ENCODE measurements at places on chromosomes 6 and 20.

- no peak for DNase-seq
Measured at GRCh38 chr6:149929422-149929821, 6.5 kb upstream of the RAET1G start.

GRCh38 chr6:32941214-32941768, 463 bp upstream of the HLA-DMB start:
- peak; percentile 39 for DNase-seq

DNA sequence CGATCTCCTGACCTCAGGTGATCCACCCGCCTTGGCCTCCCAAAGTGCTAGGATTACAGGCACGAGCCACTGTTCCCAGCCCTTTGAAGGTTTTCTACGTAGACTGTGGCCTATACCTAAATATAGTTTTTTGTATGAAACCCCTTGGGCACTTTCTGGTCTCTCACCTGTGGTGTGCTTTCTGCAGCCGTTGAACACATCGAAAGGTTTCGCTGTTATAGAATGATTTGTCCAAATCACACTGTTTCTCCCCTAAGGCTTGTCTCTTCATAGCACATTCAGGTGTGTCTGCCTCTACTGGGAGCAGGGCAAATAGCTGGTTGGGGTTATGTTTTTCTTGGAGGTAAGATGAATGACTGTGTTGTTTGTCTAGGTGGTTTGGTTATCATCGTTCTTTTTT, 597.9 kb downstream of the RNF144B start:
- no peak for DNase-seq

DNA sequence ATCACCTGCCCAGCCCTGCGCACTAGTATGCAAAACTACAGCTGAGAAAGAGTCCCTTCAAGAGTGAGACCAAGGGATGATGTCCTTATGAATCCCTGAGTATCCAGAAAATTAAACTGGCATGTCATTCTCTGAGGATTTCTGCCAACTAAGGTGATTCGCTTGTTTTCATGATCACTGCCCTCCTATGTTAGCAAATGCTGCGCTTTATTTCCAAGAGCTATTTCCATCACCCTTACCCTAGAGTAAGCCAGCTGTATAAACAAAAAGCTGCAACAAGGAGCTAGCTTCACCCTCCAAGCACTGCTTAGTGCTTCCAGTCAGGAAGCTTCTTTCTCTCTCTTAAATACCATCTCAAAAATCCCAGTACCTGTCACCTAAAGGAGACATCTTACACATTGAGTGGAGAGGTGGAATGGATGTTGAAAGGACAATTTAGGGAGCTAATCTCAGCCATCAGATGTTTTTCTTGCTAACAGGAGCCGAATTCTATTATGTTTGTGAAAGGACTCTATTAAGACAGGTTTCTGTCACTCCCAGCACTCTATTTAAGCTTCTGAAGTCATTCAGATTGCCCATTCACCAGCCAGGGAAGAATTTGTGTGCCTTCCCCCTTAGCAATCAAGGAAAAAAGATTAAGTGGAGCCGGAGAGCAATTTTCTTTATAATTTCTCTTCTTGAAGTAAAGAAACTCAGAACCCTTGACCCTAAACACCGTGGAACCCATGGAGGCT, 322.2 kb downstream of the NRN1 start:
- DNase-seq, result no peak

DNA sequence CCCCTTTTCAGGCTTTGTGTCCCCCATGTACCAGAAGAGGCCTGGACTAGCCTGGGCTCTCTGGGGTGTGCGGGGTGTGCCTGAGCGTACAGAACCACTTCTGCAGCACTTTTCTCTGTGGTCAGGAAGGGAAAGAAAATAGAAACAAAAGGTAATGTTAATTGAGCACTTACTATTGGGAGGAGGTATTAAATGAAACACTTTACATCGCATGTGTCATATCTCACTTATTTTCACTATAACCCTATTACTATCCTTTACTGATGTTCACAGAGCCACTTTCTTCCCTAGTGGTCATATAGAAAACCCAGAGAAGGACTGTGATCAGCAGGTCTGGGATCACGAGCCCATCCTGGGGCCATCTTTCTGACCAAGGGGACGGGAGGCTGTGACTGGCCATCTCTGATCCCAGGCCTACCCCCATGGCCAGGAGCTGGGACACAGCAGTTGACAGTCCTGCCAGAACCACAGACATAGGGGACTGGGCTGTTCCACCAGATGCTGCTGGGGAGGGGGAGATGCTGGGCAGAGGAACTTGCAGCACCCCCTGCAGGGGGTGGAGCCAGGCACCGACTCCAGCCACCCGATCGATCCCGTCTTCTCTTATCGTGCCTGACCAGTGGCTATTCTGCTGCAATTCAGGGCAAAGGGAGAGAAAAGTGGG, 107.6 kb downstream of the VEGFA start:
- DNase-seq, result no peak

DNA sequence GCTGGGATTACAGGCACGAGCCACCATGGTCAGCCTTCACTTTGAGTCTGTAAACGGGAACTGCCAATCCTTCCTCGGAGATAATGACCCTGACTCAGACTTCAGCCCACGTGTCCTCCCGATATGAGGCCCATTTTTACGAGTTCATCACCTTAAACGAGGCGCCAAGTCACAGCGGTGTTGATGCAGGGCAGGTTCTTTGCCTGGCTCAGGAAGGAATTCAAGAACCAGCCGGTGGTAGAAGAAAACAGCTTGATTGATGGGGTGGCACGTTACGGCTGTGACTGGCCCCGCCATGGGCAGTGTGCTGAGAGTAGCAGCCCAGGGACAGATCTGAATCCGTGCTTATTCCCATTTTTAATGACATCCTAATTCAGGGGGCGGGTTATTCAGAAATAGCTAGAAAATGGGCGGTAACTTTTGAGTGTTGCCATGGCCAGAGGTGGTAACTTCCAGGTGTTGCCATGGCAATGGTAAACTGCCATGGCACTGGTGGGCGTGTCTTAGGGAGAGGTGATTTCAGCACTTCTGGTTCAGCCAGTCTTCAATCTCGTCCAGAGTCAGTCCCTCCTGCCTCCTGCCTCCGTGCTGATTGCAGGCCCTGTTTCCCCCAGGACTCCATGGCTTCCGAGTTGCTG, 9.1 kb upstream of the MAP1LC3A start:
- DNase-seq, result no peak

DNA sequence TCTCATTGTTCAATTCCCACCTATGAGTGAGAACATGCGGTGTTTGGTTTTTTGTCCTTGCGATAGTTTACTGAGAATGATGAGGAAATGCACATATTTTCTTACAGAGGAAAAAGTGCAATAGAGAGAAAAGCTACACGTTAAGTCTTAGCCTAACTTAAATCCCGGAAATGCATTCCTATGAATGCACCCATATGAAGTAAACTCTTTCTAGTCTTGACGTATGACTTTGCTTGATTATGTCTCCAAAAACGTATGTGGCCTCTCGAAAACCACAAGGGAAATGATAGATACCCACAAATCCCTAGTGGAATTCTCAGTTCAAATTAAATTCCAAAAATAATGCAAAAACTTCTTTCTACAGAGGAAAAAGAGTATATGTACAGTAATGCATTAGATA, 90.7 kb upstream of the SASH1 start:
- DNase-seq, result no peak

- DNase-seq, result peak; percentile 50
Measured at GRCh38 chr6:135162678-135163439, 18.2 kb upstream of the MYB start.

DNA sequence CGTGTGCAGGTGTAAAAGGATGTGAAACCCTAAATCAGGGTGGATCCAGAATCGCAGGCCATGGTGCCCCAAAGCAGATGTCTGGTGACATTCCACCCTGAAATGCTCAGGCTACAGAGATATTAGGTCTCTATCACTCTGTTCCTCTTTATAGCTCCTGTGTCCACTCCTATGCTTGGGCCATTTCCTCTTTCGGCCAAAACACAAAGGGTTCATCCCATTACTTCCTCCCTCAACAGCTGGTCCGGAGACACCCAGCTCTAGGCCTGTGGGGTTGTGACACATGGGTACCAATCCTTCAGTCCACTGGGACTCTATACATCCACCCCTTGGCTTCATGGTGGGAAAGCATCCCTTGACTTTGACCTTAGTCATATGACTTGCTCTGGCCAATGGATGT, 1.7 kb upstream of the SIGLEC1 start:
- no peak for DNase-seq

- DNase-seq, result no peak
Measured at GRCh38 chr6:1781152-1781816, 171.6 kb downstream of the FOXC1 start.

- no peak for DNase-seq
Measured at GRCh38 chr6:30893001-30893591, 8.8 kb downstream of the DDR1 start.

GRCh38 chr6:102223942-102224341, 830.4 kb downstream of the GRIK2 start:
- DNase-seq, result no peak

- DNase-seq, result no peak
Measured at GRCh38 chr20:44489931-44490330, 14.3 kb downstream of the TTPAL start.

DNA sequence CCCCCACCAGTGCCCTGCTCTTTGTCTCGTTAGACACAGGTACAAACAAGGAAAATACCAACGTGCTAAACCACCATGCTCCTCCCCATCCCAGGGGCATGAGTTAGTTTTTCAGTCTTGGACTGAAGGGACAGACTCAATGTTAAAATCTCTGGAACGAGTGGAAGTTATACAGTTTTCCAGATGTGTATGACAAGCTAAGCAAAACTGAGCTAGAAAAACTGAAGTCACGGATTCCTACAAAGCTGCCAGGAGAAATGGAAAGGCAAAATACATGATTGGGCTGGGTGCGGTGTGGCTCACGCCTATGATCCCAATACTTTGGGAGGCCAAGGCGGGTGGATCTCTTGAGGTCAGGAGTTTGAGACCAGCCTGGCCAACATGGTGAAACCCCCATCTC, 34.3 kb upstream of the QKI start:
- DNase-seq, result no peak

DNA sequence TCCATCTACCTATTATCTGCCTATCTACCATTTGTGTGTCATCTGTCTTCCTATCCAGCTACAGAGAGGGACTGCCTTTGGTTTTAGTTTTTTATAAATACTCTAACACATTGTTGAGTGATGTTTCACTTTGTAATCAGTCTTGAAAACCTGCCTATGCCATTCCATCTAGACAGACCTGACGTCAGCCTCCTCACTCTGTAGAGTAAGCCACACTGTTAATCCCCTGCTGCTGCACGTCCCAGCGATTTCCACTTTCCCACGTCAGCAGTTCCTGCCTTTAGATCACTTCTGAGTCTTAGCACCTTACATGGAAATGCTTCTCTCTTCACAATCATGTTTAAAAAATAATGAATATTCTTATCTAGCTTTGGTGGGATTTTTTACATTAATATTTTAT, 54.8 kb downstream of the PLG start:
- no peak for DNase-seq

DNA sequence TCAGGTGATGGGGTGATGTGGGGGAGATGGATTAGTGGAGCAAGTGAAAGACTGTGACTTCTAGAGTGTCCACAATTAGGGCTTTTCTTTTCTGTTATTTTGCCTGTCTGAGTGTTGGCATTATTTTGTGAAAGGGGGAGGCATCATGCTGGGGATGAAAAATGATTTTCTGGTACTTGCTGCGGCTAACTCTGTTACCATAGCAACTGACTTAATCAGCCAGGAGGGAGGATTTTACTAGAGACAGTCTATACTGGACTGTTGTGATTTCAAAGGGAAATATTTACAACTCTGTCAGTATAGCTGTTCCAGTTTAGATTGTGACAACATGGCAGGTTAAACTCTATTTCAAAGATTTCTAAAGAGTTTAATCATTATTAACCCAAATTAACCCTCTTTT, 30.4 kb upstream of the MRAP2 start:
- DNase-seq, result no peak

DNA sequence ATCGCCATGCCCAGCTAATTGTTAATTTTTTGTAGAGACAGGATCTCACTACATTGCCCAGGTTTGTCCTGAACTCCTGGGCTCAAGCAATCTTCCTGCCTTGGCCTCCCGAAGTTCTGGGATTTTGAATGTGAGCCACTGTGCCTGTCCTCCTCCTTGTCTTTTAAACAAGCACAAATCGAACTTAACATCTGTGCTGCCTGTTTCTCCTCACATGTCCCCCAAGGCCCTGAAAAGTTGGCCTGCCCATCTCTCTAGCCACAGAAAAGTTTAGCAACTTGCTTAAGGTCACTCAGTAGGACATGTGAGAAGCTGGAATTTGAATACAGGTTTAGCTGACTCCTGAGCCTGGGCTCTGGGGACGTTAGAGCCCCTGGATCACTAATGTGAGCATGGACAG, 115.7 kb upstream of the KCNG1 start:
- no peak for DNase-seq

DNA sequence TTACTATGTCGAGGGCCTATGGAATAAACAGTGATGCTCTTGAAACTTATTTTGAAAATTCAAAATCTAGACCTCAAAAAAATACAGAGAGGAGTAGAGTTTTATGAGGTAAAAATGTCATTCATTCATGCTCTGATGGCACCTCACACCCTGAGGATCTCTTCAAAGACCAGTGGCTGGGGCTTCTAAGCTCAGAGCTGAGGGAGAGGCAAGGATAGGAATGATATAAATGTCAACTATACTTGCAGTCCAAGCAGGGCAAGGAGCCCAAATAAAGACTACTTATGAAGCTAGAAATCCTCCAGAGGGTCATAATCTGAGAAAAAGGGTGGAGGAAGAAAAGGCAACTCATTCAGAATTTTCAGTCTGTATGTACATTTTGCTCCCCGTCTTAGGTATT, 136.7 kb upstream of the CARMIL1 start:
- DNase-seq, result no peak

GRCh38 chr6:150934380-150934779, 68.9 kb downstream of the MTHFD1L start:
- no peak for DNase-seq

DNA sequence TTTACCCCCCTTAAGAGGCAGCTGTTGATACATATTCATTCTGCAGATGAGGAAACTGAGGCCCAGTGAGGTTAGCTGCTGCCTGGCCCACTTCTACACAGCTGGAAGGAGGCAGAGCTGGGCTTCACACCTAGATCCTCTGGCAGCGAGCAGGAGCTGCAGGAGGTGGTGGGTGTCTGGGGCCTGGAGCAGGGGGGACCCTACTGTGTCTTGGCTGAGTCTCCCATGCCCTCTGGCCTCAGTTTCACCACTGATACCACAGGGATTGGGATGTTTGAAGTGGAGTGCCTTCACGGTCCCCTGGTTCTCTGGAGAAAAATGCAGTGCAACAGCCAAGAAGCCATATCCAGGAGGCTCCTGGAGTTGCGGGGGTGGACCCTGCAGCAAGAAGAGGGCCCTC, 8.2 kb upstream of the BPIFA2 start:
- DNase-seq, result no peak

- peak; percentile 57 for DNase-seq
Measured at GRCh38 chr6:158869826-158870648, 50.9 kb upstream of the EZR start.

- no peak for DNase-seq
Measured at GRCh38 chr20:25493748-25494505, 86.5 kb downstream of the GINS1 start.

DNA sequence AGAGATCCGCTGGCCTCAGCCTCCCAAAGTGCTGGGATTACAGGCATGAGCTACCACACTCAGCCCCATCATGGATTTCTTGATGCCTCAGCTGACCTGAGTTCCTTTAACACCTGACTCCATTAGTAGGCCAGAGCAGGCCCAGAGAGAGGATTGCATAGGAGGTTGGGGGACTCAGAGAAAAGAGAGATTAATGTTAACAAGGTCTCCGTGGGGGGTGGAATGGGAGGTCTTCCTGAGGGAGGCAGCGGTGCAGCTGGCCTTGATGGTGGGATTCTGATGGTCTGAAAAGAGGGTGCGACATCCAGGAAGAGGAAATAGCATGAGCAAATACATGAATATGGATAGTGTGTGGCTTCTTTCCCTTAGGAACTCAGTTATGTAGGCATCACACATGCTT, 9.9 kb downstream of the SGK2 start:
- no peak for DNase-seq

- DNase-seq, result peak; percentile 59
Measured at GRCh38 chr20:17536944-17537444, 5.8 kb upstream of the BFSP1 start.

Data from activated CD8-positive, alpha-beta memory T cell treated with anti-CD3 and anti-CD28 coated beads, Interleukin-2, amount 50 U/mL, for 4 hours (primary cell).